ENCODE measurements at places on chromosomes 3 and 15.

DNA sequence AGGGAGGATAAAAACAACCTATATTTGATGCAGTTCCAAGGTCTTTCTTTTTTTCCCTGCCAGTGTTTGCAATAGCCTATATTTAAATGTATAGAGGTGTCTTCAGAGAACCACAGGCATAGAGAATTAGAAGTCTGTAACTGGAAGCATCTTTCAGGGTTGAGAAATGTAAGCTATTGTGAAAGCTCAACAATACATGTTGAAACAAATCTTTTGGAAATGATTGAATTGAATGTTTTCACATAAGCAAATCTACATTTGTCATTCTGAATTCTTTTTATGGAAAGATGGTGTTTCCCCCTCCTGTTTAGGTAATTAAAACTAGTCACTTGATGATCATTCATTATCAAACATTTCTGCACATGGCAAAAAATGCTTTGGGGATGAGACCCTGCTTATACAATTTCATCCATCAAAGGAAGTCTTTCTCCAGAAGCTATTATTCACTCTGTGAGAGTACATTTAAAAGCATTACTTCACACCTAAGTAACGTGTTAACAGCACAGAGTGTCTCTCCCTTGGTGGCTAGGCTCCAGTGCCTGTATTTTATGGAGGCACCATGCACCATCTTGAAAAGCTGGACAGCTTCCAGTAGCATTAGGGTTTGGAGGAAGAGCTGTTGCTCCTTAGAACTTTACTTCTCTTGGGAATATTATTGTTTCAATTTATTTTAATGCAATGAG lies 406.2 kb downstream of the LSAMP start:
- no peak for DNase-seq

GRCh38 chr3:151146071-151146730 lies 56.8 kb downstream of the GPR171 start:
- DNase-seq = peak; percentile 80

DNA sequence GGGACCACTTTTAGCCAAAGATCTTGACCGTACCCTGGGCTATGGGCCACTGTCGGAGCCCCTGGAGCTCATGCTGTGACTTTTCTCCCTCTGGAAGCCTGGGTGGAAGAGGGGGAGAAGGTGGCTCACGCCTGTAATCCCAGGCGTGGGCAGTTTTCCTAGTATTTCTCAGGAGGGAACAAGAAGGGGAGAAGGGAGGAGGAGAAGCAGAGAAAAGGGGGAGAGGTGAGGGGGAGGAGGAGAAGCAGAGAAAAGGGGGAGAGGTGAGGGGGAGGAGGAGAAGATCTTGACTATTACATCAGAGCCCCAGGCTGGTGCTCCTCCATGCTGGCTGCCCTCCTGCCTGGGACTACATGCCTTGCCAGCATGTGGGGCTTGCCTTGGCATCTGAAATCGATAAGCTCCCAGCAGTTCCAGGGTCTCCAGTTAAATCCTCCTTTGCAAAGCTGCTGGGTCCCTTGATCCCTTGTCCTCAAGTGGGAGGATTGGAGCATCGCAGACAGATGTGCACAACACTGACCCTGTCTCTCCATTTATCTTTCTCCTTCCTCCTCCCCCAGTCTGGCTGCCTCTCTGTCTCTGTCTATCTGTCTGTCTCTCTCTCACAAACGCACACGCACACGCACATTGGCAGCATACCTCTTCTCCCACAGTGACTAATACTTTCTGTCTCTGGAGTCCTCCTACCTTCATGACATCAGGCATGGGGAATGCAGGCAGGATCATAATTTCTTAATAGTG lies 41.6 kb downstream of the MRAS start:
- peak; percentile 99 for DNase-seq

- DNase-seq = no peak
Observed at GRCh38 chr3:29745232-29745870, 464.5 kb downstream of the RBMS3 start.

GRCh38 chr3:78919021-78919755 lies 848.6 kb downstream of the ROBO1 start:
- peak; percentile 54 for DNase-seq

DNA sequence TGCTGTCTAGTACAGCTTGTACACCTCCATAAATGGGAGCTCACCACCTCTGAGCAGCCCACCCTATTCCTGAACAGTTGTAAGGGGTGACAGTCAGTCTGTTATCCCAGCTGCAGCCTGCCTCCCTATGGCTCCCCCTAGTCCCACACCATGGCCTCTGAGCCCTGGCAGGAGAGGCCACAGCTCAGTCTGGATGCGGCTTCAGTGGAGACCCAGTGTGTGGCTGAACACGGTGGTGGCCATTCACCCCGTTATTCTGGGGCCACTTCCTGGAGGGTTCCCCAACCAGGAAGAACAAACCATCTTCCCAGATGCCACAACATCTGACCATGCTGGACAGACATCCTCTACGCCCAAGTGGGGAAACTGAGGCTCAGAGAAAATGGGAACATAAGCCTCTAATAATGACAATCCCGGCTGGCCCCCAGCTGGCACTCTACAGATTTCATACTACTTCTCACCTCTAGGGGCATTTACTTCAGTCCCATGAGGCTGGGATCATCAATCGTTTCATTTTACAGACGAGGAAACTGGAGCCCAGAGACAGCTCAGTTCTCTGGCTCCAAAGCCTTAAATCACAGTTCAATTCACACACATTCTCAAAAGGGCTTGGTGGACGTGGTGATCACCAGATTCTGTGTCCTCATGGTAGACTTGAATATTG lies 9.2 kb upstream of the GRIP2 start:
- DNase-seq = peak; percentile 27

DNA sequence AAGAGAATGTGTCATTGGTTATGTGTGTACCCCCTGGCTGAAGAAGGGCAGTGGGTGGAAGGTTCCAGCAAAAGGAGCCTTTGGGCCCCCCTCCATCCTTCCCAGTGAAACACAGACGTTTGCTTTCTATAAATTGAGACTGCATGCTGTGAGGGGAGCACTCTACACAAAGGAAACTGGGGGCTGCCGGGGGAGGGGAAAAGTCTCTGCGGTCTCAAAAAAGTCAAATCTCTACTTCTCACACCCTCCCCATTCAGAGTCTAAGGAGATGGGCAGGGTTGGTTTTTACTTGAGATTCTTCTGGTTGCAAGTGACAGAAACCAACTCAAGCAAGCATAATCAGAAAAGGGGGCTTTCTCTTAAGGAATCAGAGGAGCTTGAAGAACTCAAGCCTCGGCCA lies 50.1 kb upstream of the TLE3 start:
- DNase-seq = no peak

Data from M059J (cell line).